ENCODE measurements at places on chromosomes 16 and 17.

DNA sequence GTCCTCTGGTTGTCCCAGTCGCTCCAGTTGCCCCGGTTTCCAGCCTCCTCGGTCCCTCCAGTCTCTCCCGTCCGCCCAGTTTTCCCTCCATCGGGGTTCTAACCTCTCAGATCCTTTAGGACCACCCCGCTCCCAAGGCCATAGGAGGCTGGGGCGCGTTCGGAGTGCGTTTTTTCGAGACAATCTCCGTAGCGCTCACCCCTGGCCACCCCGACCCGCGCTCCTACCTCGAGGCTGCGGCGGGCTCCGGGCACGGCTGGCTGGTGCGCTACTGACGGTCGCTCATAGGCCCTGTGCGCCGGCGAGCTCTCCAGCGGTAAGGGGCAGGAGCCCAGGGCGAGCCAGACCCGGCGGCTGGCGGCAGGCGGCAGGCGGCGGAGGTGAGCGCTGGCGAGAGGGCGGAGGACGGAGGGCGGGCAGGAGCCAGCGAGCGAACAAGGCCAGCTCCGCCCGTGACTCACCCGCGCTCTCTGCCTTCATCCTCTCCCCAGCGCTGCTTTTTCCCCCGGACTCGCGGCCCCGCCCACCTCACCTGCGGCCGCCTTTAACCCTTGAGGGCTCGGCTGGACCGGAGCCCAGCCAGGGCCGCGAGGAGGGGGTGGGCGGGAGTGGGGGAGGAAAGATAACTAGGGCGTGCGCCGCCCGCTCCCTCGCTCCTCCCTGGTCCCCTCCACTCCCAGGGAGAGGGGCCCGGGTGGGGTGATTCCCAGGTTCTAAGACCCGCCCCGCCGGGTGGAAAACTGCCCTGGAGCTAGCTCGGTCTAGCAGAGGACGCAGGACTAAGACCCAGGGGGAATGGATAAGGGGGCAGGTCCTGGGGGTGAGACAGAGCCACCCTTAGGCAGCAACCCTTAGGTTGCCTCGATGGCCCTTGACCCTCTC lies at the start of gene SP6:
TSS of gene SP6 (minus strand) at position 472 of the 882 bp plus-strand sequence. CDS start 2,734 bp downstream, outside the sequence.
- H3K4me1 ChIP-seq, result peaks cover 37% of the 10 kb centered on the region
- peaks cover 62% of the 10 kb centered on the region for H3K27me3 ChIP-seq
- peak; percentile 54 for DNase-seq
- no peak within 1 kb of the TSS for H3K27ac ChIP-seq
- no peak within 1 kb of the TSS for H3K4me3 ChIP-seq

DNA sequence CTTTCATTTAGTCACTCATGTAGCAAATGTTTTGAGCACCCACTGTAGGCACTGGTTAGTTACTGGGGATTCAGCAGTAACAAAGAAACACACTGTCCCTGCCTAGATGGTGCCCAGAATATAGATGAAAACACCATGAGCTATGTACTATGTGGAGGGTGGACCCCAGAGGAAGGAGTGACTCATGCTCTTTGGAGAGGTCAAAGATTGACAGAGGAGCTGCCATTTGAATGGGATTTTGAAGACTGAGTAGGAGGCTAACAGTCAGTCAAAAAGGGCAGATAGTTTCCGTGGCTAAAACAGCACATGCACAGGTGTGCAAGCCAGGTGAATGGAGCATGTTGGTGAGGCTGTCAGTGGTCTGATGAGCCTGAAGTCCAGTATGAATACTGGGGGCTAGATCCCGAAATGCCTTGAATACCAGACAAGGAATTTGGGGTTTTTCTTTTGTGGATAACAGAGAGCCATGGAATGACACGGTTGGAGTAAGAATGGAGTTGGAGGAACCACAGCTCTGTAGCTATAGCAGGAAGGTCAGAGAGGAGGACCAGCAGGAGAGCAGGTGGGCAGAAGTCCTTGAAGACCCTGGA lies 6.1 kb downstream of the IL21R start:
- H3K27ac ChIP-seq, result peak overlapping the region; percentile 66
- H3K36me3 ChIP-seq, result no peaks in the 10 kb centered on the region
- DNase-seq, result no peak
- peaks cover 85% of the 10 kb centered on the region for H3K4me1 ChIP-seq
- H3K4me3 ChIP-seq, result peak overlapping the region; percentile 0

DNA sequence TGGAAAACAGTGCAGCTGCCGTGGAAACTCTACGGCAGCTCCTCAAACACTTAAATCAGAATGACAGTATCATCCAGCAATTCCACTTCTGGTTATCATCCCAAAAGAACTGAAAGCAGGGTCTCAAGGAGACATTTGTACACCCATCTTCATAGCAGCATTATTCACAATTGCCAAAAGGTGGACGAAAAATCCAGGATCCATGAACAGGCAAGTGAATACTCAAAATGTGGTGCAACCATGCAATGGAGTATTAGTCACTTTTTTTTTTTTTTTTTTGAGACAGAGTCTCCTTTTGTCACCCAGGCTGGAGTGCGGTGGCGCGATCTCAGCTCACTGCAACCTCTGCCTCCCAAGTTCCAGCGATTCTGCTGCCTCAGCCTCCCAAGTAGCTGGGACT lies 10.6 kb upstream of the AATK start:
- H3K4me1 ChIP-seq, result no peaks in the 10 kb centered on the region
- no peaks in the 10 kb centered on the region for H3K27me3 ChIP-seq
- no peak overlapping the region for H3K27ac ChIP-seq
- H3K36me3 ChIP-seq, result no peaks in the 10 kb centered on the region
- DNase-seq, result no peak

- no peak for DNase-seq
- H3K27me3 ChIP-seq, result no peaks in the 10 kb centered on the region
- no peak overlapping the region for H3K4me3 ChIP-seq
- H3K4me1 ChIP-seq, result no peaks in the 10 kb centered on the region
- no peak overlapping the region for H3K27ac ChIP-seq
These were observed 485.4 kb downstream of the KCNJ2 start for GRCh38 chr17:70654706-70655105.

GRCh38 chr16:81891736-81892364 lies 112.8 kb downstream of the PLCG2 start:
- no peaks in the 10 kb centered on the region for H3K27me3 ChIP-seq
- DNase-seq, result no peak
- H3K27ac ChIP-seq, result no peak overlapping the region
- H3K4me1 ChIP-seq, result no peaks in the 10 kb centered on the region

DNA sequence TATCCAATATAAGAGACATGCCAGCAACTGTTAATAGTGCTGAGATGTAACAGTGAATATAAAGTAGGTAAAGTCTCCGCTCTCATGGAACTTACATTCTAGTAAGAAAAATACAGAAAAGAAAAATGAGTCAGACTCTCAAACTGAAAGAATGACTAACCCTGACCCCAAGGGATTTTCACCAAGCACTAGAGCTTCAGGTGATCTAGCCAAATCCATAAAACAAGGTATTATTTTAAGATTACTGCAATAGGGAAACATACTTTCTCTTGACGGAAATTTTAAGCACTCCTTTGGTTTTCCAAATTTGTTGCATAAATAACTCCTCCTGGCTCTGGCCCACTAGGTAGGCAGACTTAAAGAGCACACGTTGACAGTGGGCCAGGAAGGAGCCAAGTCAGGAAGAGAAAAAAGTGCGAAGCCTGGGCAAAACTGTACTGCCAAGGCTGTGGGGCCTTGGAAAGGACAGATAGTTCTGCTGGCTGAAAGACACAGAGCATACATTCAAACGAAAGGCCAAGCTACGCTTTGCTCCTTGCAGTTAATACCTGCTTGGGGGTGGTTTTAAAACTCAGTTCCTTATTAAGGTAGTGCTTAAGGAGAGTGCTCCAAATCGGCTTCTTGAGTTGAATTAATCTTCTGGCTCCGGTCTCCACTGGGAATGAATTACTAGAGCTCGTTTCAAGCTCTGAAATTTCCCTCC lies 1.4 kb downstream of the GOT2 start:
- peaks cover 37% of the 10 kb centered on the region for H3K4me1 ChIP-seq
- H3K4me3 ChIP-seq, result peak overlapping the region; percentile 86
- no peaks in the 10 kb centered on the region for H3K27me3 ChIP-seq
- H3K36me3 ChIP-seq, result no peaks in the 10 kb centered on the region

GRCh38 chr16:48112600-48112999 lies 43.2 kb downstream of the ABCC12 start:
- H3K36me3 ChIP-seq, result no peaks in the 10 kb centered on the region
- no peaks in the 10 kb centered on the region for H3K4me1 ChIP-seq
- H3K4me3 ChIP-seq, result no peak overlapping the region

DNA sequence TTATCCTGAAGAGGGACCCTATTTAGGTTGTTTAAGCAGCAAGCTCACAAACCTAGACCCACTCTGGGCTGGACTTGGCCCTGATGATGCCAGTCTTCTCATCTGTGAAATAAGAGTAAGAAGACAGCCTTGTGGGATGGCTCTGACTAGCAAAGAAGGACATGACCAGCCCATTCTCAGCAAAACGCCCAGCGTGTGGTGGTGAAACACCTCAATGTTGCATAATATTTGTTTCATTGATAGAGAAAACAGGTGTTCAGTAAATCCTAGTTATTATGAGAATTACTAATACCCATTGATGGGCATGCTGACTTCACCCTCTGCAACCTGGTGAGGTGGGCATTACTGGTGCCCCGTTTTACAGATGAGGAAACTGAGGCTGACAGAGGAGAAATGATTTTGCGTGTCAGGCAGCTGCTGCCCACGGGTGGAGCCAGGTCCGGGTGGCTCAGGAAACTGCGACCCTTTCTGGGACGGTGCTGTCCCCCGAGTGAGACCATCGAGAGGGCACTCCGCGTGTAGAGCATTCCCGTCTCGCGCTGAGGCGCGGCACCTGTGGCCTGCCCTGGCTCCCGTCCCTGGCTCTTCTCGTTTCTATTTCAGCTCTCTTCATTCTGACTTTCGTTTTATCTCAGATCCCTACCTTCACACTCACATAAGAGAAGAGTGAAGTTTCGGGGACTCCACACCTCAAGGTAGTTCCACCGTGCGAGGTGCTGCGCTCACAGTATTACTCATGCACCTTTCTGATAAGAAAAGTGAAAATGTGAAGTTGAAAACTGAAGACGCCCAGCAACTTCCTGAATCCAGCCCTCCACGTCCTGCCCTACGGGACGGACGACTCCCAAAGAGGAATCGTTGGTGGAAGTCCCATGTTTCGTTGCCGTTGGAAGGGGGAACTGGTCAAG lies 48.5 kb downstream of the IRF8 start:
- peaks cover 10% of the 10 kb centered on the region for H3K4me1 ChIP-seq
- DNase-seq, result peak; percentile 25
- no peak overlapping the region for H3K27ac ChIP-seq
- no peaks in the 10 kb centered on the region for H3K27me3 ChIP-seq
- H3K4me3 ChIP-seq, result peak overlapping the region; percentile 63

DNA sequence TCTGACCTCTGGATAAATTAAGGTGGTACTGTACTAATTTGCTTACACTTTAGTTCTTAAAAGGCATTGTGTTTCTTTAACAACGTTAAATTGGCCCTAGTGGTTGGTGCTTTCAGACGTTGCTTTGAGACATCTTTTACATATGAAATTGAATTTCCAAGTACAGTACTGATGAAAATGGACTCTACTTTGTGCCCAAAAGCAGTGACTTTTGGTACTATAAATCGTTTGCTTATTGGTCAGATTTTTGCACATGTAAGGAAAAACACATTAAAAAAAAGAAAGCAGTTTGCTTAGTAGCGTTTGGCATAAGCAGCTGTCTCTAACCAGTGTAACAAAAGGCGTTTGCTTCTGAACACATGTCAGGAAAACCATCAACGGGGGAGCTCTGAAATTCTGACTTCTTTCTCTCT lies 139.6 kb downstream of the CDK5R1 start:
- H3K27ac ChIP-seq, result no peak overlapping the region
- no peak for DNase-seq
- H3K4me3 ChIP-seq, result no peak overlapping the region
- no peaks in the 10 kb centered on the region for H3K4me1 ChIP-seq

DNA sequence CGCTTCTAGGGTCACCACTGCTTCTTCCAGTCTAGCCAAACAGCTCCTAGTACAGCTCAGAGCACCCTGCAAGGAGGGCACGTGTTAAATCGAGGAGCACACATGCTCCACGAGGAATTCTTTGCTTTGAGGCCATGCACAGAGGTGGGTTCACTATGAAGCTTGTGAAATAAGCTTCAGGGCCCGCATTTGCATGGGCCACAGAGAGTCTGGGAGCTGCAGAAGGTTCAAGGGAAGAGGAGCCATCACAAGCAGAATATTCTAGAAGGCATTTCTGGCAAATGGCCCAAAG lies 55.3 kb downstream of the MYH13 start:
- no peak for DNase-seq
- no peaks in the 10 kb centered on the region for H3K36me3 ChIP-seq
- no peak overlapping the region for H3K27ac ChIP-seq
- H3K4me3 ChIP-seq, result no peak overlapping the region

- H3K36me3 ChIP-seq, result peaks cover 4% of the 10 kb centered on the region
- no peaks in the 10 kb centered on the region for H3K27me3 ChIP-seq
- H3K4me1 ChIP-seq, result peaks cover 38% of the 10 kb centered on the region
- H3K4me3 ChIP-seq, result peak overlapping the region; percentile 96
- peak overlapping the region; percentile 97 for H3K27ac ChIP-seq
These were observed 1.3 kb upstream of the SP2 start for GRCh38 chr17:47894498-47895346.

DNA sequence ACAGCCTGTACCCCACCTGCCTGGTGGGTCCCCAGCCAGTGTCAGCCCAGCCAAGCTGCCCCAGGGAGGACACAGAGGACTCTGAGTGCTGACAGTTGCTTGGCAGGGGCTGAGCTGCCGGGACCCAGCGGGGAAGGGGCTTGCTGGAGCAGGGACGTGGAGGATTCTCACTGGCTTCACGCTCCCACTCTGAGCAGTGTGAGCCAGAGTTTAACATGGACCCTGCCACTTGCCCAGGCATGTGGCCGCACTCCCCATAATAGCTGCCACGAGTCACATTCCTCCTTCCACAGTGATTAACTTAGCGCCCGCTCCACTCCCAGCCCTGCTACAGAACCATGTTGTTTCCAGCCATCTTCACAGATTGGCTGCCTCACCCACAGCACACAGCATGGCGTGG lies 31.2 kb downstream of the SREBF1 start:
- H3K36me3 ChIP-seq, result no peaks in the 10 kb centered on the region
- no peak for DNase-seq
- H3K4me1 ChIP-seq, result no peaks in the 10 kb centered on the region

DNA sequence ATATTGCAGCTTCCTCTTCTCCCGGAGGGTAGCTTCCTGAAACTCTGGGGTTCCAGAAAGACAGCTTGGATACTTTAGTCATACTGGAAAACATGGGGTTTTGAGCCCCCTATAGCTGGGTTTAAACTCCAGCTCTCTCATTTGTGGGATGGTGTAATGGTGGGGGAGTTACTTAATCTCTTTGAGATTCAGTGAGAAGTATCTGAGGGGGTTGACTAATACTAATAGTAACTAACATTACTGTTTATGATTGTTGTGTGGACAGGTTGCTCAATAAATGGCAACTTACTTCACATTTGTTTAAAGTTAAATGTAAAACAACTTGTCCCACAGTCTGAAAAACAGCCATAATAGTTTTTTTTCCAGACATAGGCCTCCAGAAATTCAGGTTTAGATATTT lies 5.1 kb upstream of the SUZ12 start:
- no peak overlapping the region for H3K4me3 ChIP-seq
- DNase-seq, result no peak
- no peaks in the 10 kb centered on the region for H3K36me3 ChIP-seq
- no peak overlapping the region for H3K27ac ChIP-seq
- no peaks in the 10 kb centered on the region for H3K27me3 ChIP-seq

- H3K4me3 ChIP-seq, result no peak overlapping the region
- no peak overlapping the region for H3K27ac ChIP-seq
- no peaks in the 10 kb centered on the region for H3K27me3 ChIP-seq
- no peaks in the 10 kb centered on the region for H3K36me3 ChIP-seq
- DNase-seq, result no peak
- H3K4me1 ChIP-seq, result no peaks in the 10 kb centered on the region
These were observed 25.0 kb upstream of the ADAM11 start for GRCh38 chr17:44733753-44734152.

- no peaks in the 10 kb centered on the region for H3K4me1 ChIP-seq
- no peak for DNase-seq
- H3K27ac ChIP-seq, result no peak overlapping the region
- no peaks in the 10 kb centered on the region for H3K27me3 ChIP-seq
These were observed 177.7 kb downstream of the TMEM132E start for GRCh38 chr17:34757106-34757505.
